Stimulated activated CD4-positive, alpha-beta T cell treated with anti-CD3 and anti-CD28 coated beads, Interleukin-4, amount 100 ng/mL, for 4 hours (primary cell): ENCODE measurements at places on chromosomes 3 and 15.

- DNase-seq: no peak
These were observed 50.3 kb upstream of the SNRK start for GRCh38 chr3:43236008-43236407.

- DNase-seq: no peak
These were observed 41.7 kb downstream of the TCF12 start for GRCh38 chr15:56960116-56960515.

GRCh38 chr15:78342021-78342420, 1.9 kb downstream of the CRABP1 start:
- DNase-seq: no peak

DNA sequence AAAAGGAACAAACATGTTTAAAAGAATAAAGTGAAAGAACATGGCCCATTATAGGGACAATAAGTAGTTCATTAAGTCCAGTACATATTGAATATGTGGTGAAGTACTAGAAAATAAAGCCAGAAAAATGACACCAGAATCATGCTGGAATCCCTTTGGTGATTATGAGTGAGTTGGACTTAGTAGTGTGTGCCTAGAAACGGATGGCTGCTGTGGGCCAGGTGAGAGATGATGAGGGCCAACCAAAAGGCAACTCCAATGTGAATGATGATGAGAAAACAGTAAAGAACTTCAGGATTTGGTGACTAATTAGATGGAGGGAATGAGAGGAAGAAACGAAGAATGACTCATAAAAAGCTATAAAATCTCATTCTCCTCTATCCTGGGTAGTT, 3.3 kb downstream of the CRYGS start:
- DNase-seq: no peak

GRCh38 chr3:71109241-71109976, 474.1 kb downstream of the FOXP1 start:
- DNase-seq: no peak

GRCh38 chr3:162122405-162122804, 625.8 kb downstream of the OTOL1 start:
- no peak for DNase-seq

DNA sequence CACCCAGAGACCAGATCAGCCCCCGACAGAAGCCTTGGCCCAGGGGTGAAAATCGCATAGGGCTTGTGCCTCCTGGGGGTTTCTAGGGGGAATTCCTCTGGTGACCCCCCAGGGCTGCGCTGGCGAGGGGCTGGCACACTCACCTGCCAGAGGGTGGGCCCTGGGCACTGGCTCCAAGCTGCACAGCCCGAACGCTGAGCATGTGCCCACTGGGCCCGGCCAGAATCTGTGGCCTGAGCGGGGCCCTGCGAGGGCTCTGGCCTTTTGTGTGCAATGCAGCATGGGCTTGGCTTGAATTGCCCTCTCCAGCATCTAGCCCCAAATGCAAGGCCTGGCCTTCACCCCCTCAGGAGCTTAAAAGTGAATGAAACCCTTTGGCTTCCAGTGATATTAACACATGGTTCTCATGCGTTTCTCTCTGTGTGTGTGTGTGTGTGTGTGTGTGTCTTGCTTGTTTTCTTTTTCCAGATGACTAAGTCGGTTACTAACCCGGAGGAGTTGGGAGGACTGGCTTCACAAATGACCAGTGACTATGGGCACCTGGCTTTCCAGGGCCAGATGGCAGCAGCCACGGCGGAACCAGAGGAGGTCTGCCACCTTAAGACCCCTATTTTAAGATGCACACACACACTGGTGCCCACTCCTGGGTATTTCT, 259.1 kb upstream of the TPM1 start:
- no peak for DNase-seq

GRCh38 chr3:64856106-64856505, 168.3 kb upstream of the ADAMTS9 start:
- no peak for DNase-seq

GRCh38 chr3:52036222-52036694, 20.1 kb downstream of the DUSP7 start:
- no peak for DNase-seq

GRCh38 chr15:39820050-39820602, 37.5 kb upstream of the FSIP1 start:
- DNase-seq: no peak

DNA sequence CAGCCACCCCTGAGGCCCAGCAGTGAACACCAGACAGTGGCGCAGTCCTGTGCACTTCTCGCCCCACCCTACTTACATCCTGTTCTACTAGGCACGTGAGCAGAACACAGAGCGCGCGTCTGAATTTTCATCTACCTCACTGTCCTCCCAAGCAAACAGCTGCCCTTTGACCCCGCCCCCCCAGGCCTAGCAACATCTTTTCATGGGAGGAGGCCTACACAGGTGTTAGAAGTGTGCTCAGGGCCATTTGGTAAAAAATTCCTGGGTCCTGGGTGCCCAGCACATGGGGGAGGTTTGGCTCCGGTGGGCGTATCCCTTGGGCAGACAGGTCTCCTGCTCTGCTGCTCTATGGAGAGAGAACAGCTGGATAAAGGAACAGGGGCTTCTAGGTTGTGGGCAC, 95.0 kb downstream of the MYLK start:
- DNase-seq: no peak

DNA sequence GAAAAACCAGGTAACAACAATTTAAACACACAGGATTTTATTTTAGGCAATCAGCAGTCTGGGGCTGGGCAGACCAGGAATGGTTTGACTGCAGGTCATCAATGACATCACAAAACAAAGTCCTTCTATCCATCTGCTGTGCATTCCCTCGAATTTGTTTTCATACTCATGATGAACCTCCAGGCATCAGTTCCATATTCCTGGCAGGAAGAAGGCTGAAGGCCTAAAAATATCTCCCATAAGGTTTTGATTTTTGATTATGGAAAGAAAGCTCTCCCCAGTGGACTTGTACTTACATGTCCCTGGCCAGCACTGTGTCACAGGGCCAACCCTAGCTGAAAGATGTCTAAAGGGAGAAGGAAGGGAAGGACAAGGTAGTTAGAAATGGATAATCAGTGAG, 107.4 kb downstream of the PEAK1 start:
- DNase-seq: no peak

DNA sequence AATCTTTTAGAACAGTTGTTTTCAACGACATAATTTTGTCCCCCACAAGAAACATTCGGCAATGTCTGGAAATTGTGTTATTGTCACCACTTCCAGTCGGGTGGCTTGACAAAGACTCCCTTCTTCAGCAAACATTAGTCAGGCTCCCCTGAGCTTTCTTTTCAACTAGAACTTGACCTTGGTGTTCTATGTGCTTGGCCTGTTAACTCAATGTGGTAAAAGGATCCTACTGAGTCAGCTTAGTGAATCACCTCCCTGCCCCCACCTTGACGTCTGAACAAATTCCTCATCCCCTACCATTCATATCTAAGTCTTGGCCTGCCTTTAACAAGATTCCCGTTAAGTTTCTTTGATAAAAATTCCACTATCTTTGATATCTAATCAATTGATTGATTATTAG, 465.0 kb upstream of the ROBO1 start:
- no peak for DNase-seq

- no peak for DNase-seq
These were observed 534 bp upstream of the UBE2E1 start for GRCh38 chr3:23805210-23805632.
